ENCODE measurements at places on chromosomes 16 and 17.
A peak's percentile ranks its signal among the peaks of the same experiment; 100 is the strongest.

DNA sequence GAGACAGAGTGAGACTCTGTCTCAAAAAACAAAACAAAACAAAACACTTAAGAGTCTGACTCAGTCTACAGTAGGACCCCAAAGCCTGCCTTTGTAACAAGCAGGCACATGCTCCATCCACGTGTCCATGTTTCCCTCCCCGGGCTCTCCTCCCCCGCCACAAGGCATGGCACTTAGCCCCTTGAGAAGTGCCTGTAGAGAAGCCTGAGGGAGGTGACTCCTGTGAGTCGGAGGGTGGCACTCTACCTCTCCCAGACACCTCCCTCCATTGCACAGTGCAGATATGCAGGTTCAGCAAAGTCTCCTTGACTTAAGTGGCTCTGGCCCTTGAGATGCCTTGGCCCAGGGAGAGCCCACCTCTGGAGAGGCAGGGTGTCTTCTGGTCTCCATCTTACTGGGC lies 6.8 kb downstream of the FHOD1 start:
- no peak for DNase-seq

GRCh38 chr16:81720973-81721906 lies 57.9 kb upstream of the PLCG2 start:
- DNase-seq = no peak

DNA sequence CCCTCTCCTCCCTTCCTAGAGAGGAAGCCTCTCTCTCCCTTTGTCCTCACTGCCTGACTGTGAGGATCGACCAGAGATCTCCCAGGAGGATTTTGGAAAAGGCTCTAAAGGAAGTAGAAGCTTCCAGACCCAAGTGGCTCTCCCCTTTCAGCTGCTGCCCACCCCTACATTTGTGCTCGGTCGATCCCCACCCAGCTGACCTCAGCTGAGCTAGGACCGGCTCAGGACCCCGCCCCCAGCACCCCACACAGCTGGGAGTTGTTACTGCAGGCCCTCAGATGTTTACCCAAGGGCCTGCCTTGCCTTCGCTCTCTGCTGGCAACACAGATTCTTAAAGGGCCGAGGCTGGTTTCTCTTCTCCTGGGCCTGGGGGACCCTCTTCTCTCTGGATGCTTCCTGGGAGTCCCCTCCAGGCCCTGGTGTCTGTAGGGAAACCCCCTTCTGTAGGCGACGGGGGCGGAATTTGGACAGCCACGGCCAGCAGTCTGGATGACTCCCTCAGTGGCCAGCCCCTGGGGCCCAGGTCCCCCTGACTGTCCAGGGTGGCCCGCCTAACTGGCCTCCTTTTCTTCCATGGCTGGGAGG lies 26.9 kb upstream of the TIMP2 start:
- peak; percentile 51 for DNase-seq

GRCh38 chr17:74408262-74408661 lies 23.6 kb upstream of the GPRC5C start:
- no peak for DNase-seq

DNA sequence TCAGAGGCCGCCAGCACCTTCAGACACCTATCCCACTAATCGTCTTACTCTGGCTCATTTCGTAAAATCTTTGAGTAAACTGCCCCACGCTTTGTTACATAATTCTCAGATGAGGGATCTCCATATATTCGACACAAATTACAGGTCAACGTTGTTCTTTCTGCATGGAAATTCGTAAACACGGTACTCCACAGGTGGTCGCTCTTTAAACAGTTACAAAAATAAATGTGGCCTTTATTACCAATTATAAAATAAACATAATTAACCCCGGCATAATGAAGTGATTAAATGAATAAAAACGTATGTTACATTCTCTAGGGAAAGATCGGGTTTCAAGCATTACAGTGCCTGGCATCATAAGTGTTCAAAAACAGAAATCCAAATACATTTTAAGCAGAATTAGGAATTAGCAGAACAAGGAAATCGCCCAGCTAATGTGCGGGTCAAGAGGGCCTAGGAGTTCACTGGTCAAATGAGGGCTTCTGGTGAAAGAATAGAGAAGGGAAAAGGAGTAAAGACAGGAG lies 943 bp upstream of the PIP4K2B start:
- DNase-seq = no peak

DNA sequence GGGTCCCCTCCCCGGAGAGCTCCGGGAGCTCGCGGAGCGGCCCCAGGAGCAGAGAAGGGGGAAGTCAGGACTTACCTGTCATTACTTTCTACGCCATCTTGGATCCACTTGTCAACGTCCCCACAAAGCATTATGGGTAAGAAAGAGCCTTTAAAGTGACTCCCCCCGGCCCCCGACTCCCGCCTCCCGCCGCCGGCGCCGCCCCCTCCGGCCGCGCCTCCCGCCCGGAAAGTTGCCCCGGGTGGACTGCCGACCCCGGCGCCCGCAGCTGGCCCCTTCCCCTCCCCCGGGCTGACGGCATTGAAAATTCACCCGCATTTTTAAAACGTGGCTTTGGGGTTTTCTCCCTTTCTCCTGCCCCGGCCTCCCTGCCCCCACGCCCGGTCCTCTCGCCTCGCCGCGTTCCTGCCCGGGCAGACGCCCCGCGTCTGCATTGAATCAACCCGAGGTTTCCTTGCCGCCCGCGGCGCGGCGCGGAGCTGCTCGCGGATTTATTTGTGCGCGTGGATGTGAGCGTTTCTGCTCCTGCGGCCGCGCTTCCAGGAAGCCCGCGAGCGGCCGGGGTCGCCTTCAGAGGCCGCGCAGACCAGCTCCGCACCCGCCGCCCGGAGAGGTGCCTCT lies at the start of gene HELZ:
HELZ (minus strand) TSS at position 124 of the 621 bp plus-strand sequence. CDS start 26,392 bp downstream, outside the sequence.
- DNase-seq = peak; percentile 88

DNA sequence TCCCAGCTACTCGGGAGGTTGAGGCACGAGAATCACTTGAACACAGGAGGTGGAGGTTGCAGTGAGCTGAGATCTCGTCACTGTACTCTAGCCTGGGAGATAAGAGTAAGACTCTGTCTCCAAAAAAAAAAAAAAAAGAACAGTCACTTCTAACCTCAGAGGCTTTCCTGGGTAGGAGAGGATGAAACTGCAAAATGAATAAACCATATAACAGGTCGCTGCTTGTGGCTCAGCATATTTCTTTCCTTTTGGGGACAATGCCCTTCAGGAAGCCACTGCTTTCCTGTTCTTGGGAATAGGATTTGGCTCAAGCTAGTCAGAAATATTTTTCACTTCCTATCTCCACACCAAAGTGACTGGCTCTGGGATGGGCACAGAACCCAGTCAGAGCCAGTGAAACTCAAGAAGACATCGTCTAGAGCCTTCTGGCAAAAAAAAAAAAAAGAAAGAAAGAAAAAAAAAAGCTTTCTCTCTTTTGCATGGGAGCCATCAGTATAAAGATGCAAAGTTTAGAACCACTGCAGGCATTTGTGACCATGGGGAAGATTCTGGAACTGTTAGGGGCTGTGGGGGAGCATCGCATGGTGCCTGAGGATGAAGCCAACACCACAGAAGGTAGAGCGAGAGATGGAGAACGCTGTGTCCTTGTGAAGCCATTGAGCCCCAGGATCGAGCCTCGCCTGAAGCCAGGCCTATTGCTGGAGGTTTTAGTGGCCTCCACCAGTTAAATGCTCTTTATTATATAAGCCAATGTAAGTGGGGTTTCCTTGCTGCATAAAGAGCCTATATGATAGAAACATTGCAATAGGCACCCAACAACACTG lies 71.8 kb upstream of the MRTFB start:
- DNase-seq = no peak

DNA sequence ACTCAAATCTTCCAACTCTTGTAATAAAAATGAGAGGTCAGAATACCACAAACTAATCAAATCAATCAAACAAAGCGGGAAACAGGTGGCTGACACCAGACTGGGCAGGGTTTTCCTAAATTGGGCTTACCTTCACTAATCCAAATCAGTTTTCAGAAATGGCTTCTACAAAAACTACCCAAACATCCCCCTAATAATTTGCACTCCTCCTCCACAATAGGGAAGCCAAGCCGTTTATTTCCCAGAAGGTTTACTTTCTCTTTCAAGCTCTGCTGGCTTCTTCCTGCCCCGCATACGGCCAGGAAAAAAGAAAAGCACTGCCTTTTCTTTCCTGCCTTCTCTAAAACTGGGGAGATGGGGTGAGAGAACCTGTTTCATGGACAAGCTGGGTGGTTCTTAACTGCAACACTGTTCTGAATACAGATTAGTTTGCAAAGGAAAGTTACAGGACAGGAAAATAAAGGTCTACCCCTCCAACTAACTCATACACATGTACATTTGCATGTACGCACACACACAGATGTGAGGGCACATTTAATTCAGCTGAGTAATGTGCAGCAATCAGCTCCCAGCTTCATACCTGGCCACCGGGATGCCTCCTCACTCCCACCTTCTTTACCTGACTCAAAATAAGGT lies 9.2 kb downstream of the STAT3 start:
- peak; percentile 34 for DNase-seq

GRCh38 chr16:9308356-9308801 lies 216.9 kb downstream of the HAPSTR1 start:
- DNase-seq = no peak
